ENCODE measurements at places on chromosomes 13 and 19.

GRCh38 chr13:98538876-98539275, 38.0 kb downstream of the STK24 start:
- DNase-seq: no peak

DNA sequence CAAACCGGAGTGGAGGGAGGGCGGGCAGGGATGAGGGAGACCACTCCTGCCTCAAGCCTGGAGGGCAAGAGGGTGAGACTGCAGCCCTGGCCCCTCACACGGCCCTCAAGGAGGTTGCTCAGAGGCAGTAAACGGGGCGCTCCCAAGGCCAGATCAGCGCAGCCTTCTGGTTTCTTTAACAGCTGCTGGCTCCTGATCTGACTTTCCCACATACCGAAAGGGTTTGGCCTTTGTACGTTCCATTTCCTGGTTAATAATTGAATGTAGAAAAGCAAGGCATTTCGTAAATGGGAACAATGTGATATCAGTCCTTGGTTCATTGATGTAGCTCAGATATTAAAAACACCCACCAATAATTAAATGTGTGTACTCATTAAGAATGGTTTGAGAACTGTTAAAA, 71.5 kb downstream of the GGACT start:
- no peak for DNase-seq

DNA sequence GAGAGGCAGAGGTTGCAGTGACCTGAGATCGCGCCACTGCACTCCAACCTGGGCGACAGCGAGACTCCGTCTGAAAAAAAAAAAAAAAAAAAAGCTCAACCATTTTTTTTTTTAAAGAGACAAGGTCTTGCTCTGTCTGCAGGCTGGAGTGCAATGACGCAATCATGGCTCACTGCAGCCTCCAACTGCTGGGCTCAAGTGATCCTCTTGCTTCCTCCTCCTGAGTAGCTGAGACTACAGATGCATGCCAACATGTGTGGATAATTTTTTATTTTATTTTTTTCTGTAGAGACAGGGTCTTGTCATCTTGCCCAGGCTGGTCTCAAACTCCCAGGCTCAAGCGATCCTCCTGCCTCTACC, 10.3 kb downstream of the EHD2 start:
- no peak for DNase-seq

GRCh38 chr13:21012841-21013681, 48.3 kb downstream of the LATS2 start:
- no peak for DNase-seq

DNA sequence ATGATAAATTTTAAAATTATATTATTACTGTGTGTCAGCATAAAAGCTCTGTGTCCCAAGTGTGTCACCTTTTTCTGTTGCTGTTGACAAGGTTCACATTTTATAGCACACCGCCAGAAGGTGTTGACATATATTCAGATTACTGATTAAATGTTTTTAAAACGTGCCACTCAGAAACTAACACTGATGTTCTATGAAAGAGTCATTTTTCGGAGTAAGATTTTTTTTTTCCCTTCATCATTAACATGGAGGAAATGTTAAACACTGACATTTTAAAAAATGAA, 197.5 kb downstream of the TM9SF2 start:
- no peak for DNase-seq

GRCh38 chr19:14505488-14506239, 9.7 kb upstream of the GIPC1 start:
- DNase-seq: peak; percentile 46

GRCh38 chr13:96403651-96404050, 313.7 kb downstream of the HS6ST3 start:
- DNase-seq: no peak

DNA sequence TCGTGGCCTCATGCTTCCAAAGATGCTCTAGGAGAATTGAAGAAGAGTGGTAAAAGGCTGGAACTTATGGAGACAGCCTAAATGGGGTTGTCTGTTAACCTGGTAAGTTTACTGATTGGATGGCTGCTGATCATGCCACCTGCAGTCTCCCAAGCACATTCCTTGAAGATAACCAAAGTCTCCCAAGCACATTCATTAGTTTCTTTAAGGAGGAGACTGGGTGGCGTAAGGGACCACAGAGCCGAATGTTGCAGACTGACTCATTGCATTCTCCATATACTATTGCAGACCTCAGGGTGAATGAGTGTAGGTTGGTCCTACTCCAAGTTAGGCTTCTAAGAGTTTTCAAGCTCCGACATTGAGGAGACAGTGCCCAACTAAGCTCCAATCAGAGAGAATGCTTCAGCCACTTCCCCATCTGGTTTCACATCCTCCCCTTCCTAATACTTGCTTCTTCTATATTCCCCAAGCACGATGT, at the start of gene IGFL3:
IGFL3 (minus strand) TSS at position 51 of the 478 bp plus-strand sequence; CDS start at position 12, 39 bp downstream.
- DNase-seq: no peak

- DNase-seq: no peak
These were observed 43.6 kb downstream of the ZNF611 start for GRCh38 chr19:52691215-52691610.

- no peak for DNase-seq
These were observed at the start of gene SYNE4 for GRCh38 chr19:36008336-36008978. TSS of gene SYNE4 (minus strand) at chr19:36008813. CDS start at chr19:36008681, 132 bp downstream.

- no peak for DNase-seq
These were observed 20.4 kb downstream of the UBL3 start for GRCh38 chr13:29830000-29830399.

GRCh38 chr19:38774181-38774950, 1.0 kb upstream of the LGALS7 start:
- DNase-seq: no peak

- DNase-seq: no peak
These were observed 157.0 kb downstream of the KLF5 start for GRCh38 chr13:73215823-73216222.

GRCh38 chr19:3204646-3205275, 19.0 kb downstream of the NCLN start:
- DNase-seq: no peak

DNA sequence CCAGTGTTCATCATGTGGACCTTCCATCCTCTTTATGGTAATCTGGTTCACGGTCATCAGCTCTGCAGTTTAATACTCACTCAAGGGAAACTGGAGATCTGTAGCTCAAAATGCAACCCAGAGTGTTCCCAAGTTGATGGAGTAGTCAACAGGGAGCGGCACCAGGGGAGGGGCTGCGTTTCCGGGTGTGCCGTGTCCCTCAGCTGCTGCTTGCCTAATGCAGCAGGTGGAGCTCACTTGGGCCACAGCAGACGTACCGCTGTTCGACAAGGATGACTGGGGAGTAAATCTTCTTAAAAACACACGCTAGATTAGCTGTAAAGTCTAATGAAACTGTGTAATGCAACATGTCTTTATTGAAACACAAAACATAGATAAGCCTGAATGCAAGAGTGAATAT, 81.1 kb downstream of the TNFSF13B start:
- DNase-seq: no peak

GRCh38 chr19:38801359-38802095, 11.2 kb downstream of the LGALS4 start:
- DNase-seq: no peak

DNA sequence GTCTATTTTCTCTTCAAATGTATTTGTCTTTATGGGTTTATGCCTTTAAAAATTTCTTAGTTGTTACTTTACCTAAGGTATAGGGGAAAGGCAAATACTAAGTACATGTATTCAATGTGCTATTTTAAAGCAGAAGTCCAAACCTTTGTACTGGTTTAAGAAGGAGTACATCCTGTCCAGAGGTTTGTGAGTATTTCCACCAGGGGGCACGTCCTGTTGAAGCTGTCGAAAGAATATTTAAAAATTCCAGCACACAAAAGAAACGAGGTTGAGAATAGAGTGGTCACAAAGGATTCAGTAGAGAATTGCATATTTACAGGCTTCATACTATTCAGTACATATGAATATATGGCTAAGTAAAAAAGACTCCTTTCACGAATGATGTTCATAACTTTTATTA, 59.8 kb downstream of the URI1 start:
- DNase-seq: no peak

GRCh38 chr19:41328157-41328841, 18.3 kb downstream of the CCDC97 start:
- DNase-seq: no peak

DNA sequence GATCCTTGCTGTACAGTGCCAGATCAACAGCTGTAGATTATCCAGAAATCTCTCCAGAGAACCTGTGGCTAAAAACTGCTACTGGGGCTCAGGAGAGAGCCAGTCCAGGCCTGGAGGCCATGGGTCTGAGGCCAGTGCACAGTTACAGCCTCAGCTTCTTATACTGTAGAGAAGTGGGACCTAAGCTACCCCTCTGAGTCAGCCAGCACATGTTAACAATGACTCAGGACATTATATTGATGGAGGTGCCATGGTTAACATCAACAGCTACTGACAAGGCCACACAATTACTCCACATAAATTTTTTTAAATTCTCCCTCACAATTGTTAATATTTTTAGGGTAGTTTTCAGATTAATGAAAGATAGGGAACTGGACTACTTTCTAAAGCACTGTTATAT, 138.5 kb downstream of the RBM26 start:
- no peak for DNase-seq

DNA sequence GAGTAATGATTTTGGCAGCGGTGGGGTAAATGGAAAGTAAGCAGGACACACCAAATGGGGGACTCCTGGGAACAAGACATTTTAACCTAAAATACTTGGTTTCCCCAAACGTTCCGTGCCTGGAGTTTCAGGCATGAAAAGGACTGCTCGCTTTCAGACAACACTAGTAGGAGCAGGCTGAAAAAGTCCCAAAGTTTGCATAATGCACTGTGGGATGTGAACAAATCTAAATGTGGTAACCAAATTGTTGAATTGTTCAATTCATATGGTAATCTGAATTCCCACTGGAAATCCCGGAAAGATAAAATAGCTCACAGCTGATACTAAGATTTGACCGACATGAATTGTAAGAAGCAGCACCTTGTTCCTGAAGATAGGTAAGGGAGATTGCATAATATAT, 467.2 kb upstream of the ARGLU1 start:
- DNase-seq: no peak

DNA sequence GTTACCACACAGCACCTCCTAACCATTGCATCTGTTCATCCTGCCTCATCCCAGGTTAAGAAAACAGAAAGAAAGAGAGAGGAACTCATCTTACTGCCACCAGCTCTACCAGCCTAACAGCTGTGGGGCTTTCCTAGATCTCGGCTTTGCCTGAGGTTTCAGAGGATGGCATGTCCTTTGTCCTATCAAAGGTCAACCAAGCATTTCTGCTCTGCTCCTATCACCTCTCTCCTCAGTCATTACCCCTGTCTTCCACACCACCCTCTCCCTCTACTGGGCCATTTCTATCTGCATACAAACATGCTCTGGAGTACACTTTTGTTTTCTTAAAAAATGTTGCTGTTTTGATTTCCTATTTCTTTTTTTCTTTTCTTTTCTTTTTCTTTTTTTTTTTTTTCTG, 393.3 kb downstream of the IRS2 start:
- DNase-seq: no peak

- DNase-seq: no peak
These were observed 17.6 kb downstream of the SPINT2 start for GRCh38 chr19:38281811-38282566.

- DNase-seq: no peak
These were observed 20.6 kb upstream of the OLFM2 start for GRCh38 chr19:9956956-9957355.

GRCh38 chr13:72666391-72666790, 61.0 kb downstream of the MZT1 start:
- DNase-seq: no peak

GRCh38 chr13:86922936-86923335, 748.2 kb upstream of the SLITRK5 start:
- no peak for DNase-seq

DNA sequence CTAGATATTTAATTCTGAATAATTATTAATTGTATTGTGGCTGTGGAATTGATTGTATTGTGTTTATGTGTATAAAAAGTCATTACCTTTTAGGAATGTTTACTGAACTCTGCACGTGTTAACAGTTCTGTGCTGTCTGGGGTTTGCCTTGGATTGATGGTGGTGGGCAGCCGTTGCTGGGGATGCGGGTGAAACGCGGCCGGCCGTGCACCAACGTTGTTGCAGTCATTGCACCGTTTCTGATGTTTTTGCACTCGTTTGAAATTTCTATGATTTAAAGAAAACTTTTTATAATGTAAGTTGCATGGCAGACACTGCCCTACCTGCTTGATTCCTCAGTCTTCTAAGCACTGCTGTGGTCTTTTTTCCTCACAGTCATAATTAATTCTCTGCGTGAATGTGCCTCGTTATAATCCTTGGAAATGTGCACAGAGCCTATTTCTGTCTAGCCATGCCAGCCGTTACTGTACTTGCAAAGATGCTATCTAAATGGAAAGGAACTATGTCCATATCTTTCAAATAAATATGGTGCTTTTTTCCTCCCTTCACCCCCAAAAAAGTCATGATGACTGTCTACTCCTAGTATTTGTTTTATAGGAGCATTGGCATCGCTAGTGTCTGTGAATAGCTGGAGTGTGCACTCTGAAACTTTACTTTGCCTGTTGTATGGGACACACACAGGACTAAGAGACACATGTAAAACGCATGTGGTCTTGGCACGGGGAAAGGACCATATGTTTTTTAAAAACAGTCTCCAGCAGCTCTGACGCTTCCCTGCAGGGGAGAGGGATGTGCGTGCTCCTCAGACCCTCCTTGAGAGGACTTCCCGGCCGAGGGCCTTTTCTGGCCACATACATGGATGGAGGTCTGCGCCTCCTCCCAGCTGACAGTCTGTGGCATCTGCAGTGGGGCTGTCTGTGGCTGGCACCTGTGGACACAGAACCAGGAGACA, 40.7 kb upstream of the MCF2L start:
- DNase-seq: no peak

- no peak for DNase-seq
These were observed 12.0 kb downstream of the CCNE1 start for GRCh38 chr19:29823581-29824330.

DNA sequence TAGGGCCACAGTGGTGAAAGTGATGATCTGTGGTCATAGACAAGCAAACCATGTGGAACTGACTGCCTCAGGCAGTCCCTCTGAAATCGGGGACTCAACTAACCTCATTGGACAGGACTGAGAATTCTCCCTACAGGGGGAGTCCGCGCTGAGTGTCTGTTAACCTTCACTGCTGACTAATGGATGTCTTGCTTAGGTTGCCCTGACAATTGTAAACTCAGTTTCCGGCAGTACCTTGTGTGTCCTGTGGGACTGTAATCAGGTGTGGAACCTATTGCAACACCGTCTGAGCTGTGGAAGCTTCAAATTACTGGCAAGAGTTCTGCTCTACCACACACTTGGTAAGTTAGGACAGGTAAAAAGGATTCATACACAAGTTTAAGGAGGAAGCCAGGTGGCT, 21.8 kb downstream of the ZNF77 start:
- DNase-seq: no peak

DNA sequence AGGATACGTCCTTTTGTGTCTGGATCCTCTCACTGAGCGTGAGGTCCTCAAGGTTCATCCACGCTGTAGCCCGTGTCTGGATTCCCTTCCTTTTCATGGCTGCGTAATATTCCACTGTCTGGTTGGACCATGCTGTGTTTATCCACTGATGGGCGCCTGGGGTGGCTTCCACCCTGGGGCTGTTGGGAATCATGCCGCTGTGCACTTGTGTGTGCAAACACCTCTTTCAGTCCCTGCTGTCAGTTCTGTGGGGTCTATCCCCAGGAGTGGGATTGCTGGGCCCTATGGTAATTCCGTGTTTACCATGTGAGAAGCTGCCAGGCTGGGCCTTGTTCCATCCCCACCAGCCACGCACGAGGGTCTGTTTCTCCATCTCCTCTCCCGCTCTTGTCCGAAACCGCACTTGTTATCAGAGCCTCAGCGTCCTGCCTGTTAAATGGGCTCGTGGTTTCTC, 98.6 kb downstream of the GADD45B start:
- DNase-seq: no peak

- DNase-seq: peak; percentile 71
These were observed at the start of gene PLPPR2 for GRCh38 chr19:11355160-11356073. TSS of gene PLPPR2 (plus strand) at chr19:11355432. CDS start at chr19:11357674, 2,242 bp downstream.
